ENCODE measurements at places on chromosomes 2 and 18.

DNA sequence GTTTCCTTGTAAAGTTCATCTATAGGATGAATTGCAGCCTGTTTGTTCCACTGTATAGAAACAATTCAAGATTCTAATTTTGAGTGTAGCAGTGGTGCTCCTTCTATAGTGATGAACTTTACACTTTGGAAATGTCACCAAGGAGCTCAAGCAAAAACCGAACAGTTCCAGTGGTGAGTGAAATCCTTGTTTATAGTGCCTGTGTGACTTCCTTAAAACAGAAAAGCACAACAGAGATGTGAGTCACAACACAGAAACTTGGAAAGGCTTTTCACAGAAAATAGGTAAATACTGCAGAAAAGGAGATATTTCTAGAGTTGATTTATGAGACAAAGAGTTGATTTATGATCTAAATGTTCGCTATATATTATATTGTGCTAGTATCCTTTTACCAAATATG is 482.0 kb downstream of the PTPRM start:
- no peak for DNase-seq

- no peak for DNase-seq
Observed at GRCh38 chr2:191048073-191048472, 34.1 kb upstream of the STAT1 start.

DNA sequence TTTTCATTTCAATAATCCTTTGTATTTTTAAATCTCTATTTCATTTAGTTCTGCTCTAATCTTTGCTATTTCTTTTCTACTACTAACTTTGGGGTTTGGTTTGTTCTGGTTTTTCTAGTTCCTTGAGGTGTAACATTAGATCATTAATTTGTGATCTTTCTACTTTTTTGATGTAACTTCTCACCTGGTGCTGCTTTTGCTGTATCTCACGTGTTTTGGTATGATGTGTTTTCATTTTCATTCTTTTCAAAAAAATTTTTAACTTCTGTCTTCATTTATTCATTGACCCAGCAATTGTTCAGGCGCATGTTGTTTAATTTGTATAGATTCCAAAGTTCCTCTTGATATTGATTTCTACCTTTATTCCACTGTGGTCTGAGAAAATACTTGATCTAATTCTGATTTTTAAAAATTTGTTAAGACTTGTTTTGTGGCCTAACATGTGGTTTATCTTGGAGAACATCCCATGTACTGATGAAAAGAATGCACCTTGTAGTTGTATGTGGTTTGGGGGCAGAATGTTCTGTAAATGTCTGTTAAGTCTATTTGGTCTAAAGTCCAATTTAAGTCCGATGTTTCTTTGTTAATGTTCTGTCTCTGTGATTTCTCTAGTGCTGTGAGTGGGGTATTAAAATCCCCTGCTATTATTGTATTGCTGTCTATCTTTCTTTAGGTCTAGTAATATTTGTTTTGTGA is 17.3 kb upstream of the MALT1 start:
- no peak for DNase-seq

- no peak for DNase-seq
Observed at GRCh38 chr2:157107877-157108276, 149.6 kb upstream of the GALNT5 start.

DNA sequence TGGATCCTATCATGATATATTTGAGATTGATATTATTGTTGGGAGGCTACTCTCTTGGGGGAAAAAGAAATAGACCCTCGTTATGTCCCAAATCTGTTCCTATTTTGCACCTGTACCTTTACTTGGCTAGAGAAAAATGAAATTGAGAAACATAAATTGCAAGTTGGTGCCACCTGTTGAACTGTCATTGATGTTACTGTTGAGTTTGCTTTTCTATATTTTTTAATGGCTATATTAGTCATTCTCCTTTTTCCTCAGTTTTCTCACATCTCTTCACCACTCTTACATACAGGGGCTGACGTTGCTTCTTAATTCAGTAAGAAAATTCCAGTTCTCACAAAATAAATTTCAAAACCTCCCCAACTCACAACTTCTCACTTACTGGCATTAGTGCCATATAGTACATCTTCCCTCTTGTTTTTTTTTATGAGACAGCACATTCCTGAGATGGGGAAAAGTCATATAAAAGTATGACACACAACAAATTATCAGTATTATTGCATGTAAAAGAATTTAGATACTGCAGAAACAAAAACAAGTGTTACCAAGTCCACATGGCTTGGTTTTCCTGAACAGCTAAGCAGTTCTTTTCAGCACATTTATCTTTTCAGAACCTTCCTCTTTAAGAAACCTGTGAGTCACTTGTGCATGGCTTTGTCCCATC is 348.3 kb upstream of the DSEL start:
- DNase-seq, result no peak

- no peak for DNase-seq
Observed at GRCh38 chr2:8239531-8240088, 442.2 kb upstream of the ID2 start.

GRCh38 chr2:239765911-239766310 is 259.2 kb downstream of the NDUFA10 start:
- no peak for DNase-seq

GRCh38 chr2:156589381-156590079 is 153.4 kb downstream of the GPD2 start:
- no peak for DNase-seq
